ENCODE measurements at places on chromosomes 12 and 14. TPM values are rescaled to one million over a fixed set of nuclear protein-coding genes. Genes with fewer than 3 reads are reported as not detected.

- DNase-seq: no peak
These were observed 234.0 kb downstream of the ETNK1 start for GRCh38 chr12:22858849-22859570.

GRCh38 chr12:101414533-101415119 is 7.1 kb upstream of the ARL1 start:
- peak; percentile 56 for DNase-seq

- DNase-seq: no peak
These were observed 28.0 kb upstream of the GSC start for GRCh38 chr14:94797887-94798286.

- DNase-seq: no peak
These were observed 171.9 kb downstream of the PRKCH start for GRCh38 chr14:61493239-61493638.

The AHNAK2 gene
- 47.2 TPM for total RNA-seq

The HOXC10 gene
- total RNA-seq: 1.2 TPM
